Putamen (tissue), 1 donor: ENCODE measurements at places on chromosomes 16 and 17.

- no peak for DNase-seq
Measured at GRCh38 chr16:49824593-49824992, 31.3 kb downstream of the ZNF423 start.

DNA sequence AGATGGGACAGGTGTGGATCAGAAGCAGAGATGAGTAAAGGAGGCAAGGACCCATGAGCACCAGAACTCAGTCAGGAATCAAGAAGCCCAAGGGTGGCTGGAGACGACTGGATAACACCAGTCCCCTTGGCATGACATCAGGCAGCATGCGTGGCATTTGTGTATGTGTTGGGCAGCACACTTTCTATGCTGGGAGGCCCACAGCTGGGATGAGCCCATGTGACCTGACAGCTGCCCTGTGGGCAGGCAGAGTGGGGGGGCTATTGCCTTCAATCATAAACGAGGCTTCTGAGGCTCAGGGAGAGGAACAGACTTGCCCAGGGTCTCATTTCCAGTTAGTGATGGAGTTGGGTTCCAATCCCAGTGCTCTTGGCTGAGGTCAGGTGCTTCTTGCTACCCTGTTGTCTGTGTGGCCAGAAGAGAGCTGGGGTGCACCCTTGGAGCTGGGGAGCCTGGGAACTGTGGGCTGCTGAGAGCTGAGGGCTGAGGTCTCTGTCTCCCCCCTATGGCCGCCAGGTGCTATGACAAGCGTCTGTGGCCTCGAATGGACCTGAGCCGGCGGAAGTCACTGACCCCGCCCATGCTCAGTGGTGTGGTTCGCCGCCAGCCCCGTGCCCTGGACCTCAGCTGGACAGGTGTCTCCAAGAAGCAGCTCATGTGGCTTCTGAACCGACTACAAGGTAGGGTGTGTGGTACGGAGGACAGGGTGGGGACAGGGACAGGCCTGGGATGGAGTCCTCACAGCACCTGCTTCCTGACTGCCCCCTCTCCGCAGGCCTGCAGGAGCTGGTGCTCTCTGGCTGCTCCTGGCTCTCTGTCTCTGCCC lies 7.1 kb upstream of the ORAI3 start:
- no peak for DNase-seq

GRCh38 chr17:19388791-19389785 lies 2.1 kb upstream of the MFAP4 start:
- DNase-seq = no peak

DNA sequence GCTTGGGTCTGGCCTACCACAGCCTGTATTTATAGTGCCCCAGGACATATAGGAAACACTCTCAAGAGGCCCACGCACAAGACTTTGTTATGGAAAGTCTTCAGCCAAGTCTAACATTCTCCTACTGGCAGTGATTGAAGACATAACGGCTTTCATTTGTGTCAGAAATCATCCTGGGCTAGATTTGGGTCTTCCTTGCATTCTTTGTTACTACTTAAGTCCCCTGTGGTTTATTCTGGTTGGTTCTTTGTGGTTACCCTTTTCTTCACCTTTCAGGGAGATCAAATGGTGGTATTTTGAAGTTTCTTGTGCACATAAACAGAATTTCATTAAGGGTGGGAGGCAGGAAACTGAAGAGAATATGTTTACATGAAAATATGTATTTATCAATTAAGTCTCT lies 37.7 kb downstream of the REXO5 start:
- no peak for DNase-seq

- no peak for DNase-seq
Measured at GRCh38 chr17:62067165-62068145, 2.4 kb upstream of the MED13 start.

GRCh38 chr16:12332167-12332952 lies 355.8 kb downstream of the SNX29 start:
- DNase-seq = no peak

DNA sequence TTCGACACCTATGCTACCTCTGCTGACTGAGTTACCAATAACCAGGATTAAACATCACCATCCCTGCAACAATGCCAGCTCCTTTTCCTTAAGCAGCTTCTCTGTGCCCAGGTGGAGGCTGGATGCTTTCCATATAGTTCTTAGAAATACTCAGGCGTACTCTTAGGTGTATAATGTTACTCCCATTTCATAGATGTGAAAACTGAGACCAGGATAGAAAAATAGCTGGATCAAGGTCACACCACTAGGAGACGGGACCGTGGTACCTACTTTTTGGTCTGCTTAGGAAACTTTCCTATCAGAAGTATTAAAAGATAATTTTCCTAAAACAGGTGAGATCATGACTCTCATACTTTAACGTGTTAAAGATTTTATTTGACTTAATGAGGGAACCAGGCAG lies 141.7 kb upstream of the RPL38 start:
- DNase-seq = no peak

DNA sequence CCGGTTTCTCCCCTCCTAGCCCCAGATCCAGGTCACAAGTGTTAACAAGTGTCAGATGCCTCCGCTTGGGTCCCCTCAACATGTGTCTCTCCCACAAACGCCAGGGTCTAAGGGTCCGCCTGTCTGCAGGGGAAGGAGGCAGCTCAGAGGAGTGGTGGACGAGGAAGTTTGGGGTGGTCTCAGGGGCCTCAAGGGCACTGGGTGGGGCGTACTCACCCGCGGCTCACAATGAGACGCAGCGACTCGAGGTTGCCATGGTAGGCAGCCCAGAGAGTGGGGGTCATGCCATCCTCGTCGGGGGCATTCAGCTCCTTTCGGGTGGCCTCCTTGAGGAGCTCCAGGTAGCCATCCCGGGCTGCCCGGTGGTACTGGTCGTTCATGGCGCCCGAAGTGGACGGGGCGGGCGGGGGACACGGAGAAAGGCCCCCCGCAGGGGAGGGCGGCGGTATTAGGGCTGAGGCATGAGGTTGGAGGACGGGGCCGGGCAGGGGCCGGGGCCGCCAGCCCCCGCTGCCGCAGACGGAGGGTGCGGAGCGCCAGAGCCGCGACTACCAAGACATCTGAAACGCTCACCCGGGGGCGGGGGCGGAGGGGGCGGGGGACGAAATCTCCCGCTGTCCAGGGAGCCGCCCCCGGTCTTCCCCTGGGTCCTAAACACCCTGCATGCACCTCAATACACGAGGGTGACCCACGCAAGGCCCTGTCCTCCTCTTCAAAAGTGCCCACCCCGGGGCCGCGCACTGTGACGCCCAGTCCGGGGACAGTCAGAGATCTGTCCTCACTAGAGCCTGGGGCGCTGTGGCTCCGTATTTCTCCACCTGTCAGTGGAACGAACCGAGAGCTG lies at the start of gene USH1G:
Gene USH1G (minus strand): TSS at position 562 of the 844 bp plus-strand sequence. CDS start 182 bp downstream, at position 380.
- DNase-seq = no peak

DNA sequence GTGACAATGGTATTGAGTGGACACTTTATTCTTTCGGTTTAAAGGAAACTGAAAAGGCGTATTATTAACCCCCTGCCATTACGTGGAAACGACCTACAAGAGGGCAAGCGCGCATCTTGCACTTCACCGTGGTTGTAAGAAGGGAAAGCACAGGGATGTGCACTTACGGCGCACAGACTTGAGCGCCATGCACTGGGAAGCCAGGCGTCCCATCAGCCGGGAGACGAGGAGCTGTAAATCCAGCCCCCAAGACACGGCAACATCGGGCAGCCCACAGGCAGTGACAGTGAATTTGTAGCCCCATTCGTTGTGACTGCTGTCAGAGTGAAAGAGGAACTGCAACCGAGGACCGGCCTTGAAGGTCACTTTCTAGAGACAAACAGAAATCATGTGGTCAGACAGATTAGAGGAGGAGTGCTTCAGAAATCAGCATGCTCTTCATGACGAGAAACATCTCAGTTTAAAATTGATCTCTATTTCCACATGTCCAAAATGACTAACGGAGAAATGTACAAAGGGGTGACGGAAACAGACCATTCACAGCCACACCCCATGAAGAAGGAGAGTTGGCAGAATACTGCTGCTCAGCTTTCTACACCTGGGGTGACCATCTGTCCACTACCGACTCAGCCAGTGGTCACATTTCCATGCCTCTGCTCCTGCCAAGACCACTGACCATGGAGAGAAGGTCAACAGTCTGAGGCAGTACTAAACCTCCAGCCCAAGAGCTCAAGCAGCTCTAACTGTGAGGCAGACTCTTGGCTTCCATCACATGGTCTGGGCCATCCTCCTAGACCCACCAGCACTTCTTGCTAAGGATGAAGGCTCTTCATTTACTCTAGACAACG lies 68.6 kb downstream of the ZZEF1 start:
- no peak for DNase-seq

GRCh38 chr17:80035687-80035936 lies at the start of gene TBC1D16:
Gene TBC1D16 (minus strand): TSS chr17:80035872. CDS start chr17:80013547, 22,325 bp downstream.
- no peak for DNase-seq

DNA sequence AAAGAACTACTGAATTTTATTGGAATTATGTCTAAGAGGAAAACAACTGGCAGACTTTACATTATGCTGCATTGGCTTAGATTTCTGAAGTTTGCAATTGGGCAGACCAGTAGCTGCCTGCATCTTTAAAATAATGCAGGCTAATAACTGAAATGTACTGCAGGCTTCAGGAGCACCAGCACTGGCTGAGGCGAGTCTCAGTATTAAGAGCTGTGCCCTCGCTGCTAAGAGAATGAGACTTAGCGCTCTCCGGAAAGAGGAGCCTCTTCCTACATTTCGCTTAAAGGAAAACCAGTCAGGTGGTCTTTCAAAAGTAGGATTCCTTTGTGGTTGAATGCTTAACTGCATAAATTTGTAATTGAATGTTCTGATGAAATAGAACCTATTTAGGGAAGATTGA lies 885 bp downstream of the CNTNAP4 start:
- DNase-seq = no peak

DNA sequence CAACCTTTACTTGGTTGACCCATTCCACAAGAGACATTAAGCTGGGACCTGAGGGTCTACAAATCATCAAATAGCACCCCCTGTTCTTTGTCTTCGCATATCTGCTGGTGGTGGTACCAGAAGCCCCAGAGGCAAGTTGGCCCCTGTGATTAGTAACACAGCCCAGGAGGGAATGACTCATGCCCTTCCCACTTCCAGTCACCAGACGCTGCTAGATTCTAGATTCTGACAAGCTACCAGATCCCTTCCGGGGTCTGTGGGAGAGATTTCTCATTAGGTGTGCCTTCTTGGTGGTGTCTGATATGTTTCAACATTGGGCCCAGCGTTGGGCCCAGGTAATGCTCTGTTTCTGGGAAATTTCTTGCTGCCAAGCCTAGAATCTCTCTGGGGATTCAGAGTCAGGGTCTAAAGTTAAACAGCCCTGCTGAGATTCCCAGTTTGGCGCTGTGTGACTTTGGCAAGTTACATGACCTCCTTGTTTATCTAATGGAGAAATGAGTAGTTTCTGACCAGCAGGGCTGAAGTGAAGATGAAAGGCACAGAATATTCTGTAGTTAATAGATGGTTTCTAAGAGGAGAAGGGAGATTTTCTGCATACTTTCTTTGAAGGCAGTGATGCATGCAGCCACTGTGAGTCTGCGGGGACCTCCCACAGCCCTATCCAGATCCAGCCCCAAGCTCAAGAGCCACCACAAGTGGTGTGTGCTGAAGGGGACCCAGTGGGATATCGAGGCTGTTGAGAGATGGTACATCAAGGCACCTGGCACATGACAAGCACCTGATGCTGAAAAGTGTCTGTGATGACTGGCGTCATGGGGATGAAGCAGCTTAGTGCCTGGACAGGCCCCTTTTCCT lies 3.9 kb downstream of the TRPV2 start:
- no peak for DNase-seq

GRCh38 chr16:795580-796229 lies 4.8 kb downstream of the GNG13 start:
- no peak for DNase-seq

- DNase-seq = no peak
Measured at GRCh38 chr16:674968-675883, at the start of gene RHBDL1. Gene RHBDL1 (plus strand): TSS chr16:675671. CDS start chr16:675791, 120 bp downstream.

DNA sequence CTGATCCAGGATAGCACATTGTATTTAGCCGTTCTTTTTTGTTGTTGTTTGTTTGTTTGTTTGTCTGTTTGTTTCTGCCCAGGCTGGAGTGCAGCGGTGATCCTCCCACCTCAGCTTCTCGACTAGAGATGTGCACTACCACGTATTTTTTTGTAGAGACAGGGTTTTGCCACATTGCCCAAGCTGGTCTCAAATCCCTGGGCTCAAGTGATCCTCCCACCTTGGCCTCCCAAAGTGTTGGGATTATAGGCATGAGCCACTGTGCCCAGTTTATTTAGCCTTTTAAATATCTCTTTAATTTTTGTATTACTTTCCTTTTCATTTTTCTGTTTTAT lies 9.2 kb upstream of the NLRC5 start:
- no peak for DNase-seq

GRCh38 chr17:79732254-79732653 lies 1.5 kb downstream of the ENPP7 start:
- no peak for DNase-seq

DNA sequence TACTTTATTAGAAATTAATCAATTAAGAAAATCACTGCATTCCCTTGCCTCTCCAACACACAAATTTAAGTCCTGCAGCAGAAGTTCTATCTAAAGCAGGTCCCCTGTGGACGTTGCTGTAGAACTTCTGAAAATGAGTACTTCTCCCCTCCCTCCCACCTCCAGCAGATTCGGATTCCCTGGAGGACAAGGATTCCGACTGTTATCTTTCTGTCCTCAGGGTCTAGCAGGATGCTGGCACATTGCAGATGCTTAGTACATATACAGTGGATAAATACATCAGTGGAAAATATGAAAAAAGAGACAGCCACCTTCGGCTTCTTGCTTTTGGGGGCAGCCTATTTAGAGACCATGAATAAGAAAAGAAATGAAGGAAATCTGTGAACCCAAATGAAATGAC lies 32.1 kb downstream of the NTN1 start:
- no peak for DNase-seq

DNA sequence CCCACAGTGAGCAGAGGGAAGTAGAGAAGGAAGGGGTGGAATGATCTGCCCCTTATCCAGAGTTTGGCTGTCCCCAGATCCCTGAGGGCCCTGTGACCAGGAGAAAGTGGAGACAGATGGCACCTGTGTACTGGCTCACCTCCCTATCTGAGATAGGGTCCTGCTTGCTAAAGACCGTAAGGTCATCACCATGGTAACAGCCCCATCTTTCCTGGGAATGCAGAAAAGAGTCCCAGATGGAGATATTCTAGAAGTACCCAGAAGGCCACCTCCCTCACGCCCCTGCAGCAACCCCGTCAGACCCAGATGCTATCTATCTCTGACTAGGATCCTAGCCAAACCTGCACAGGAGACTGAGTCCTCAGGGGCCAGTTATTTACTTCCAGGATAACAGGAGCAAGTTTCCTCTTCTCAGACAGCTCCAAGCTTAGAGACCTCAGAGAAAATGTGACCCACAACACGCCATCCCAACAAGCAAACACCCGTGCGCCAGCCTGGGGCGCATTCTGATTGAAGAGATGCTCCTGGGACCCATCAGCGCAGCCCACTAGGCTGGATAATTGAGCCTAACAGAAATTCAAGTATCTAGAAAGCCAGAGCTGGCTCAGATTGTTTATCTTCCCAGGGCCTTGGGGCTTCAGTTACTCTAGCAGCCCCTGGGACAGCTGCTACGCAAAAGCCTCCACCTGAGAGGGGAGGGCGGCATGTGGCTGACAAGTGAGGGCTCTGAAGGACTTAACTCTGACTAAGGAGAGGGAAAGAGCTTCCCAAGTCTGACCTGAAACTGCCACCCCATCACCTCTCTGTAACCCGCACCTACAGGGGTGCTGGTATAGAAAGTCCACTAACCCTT lies 1.9 kb downstream of the ORMDL3 start:
- no peak for DNase-seq
